ENCODE measurements at places on chromosomes 12 and 14.

- no peak for DNase-seq
These were observed 1.1 kb upstream of the HDAC7 start for GRCh38 chr12:47820631-47821345.

DNA sequence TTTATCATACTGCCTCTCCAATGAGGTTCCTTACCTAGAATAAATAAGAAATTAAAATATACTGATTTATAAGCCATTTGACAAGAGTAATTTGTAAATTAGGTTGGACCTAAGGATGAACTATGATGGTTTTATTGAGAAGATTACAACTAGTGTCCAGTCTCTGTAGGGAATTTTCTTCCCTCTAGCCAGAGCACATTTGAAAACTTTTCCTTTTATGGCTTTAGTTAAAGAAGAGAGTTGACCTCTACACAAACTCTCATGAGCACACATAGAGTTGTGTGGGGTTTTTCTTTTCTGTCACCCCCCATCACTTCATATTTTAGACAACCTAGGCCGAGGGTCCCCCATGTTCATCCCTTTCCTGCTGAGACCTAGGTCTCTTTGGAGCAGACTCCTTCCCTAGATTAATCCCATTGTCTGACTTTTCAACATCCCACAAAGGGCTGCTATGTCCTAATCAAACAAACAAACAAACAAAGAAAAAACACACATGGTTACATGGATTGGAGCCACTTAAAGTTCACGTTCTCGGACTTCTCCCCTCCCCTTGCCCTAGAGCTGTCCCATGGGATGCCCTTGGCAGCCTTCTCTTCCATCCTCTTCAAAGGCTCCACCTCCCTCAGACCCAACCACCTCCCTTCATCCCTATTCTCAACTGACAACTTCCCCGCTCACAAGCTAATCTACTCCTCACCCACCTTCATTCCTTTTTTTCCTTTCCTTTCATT, 40.7 kb downstream of the GPR135 start:
- DNase-seq, result no peak

DNA sequence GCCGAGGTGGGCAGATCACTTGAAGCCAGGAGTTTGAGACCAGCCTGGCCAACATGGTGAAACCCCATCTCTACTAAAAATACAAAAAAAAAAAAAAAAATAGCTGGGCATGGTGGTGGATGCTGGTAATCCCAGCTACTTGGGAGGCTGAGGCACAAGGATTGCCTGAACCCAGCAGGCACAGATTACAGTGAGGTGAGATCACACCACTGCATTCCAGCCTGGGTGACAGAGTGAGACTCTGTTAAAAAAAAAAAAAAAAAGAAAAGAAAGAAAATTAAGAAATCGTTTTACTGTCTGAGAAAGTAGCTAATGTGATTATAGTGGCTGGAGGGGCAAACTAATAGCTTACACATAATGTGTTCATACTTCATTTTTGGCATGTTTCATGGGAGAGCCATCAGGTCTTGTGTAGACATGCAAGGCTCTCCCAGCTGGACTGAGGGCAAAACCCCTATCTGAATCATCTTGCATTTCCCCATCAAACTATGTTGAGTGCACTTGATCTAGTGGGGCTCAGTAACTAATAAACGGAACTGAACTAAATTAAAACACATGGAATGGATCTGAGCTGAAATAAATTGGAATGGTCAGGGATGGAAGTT, 16.2 kb downstream of the KIF21A start:
- DNase-seq, result no peak

DNA sequence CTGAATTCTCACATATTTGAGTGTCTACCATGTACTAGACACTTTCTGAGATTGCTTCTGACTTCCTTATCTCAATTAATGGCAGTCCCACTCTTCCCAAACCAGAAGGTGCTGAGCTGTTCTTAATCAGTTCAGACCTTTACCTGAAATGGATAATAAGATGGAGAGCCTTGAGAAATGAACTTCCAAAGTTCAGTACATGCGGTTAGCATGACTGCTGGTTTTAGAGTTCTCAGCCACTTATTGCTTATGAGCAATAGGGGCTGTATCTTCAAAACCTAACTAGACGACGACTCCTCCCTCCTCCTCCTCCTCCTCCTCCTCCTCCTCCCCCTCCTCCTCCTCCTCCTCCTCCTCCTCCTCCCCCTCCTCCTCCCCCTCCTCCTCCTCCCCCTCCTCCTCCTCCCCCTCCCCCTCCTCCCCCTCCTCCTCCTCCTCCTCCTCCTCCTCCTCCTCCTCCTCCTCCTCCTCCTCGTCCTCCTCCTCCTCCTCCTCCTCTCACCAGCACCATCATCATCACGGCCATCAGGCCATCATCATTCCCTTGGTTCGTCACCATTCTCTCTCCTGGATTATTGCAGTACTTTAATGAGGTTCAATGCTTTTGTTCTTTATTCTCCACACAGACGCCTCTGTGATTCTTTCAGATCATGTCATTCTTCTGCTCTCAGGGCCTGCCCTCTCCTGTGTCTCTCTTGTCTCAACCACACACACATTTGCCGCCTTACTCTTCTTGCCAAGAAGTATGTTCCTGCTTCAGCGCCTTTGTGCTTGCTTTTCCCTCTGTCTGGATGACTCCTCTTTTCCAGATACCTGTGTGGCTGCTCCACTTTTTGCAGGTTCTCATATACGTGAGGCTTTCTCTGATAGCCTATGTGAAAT, 2.7 kb downstream of the PCNX1 start:
- DNase-seq, result no peak

- DNase-seq, result peak; percentile 10
These were observed 201.7 kb downstream of the EXOC5 start for GRCh38 chr14:57066887-57067513.

DNA sequence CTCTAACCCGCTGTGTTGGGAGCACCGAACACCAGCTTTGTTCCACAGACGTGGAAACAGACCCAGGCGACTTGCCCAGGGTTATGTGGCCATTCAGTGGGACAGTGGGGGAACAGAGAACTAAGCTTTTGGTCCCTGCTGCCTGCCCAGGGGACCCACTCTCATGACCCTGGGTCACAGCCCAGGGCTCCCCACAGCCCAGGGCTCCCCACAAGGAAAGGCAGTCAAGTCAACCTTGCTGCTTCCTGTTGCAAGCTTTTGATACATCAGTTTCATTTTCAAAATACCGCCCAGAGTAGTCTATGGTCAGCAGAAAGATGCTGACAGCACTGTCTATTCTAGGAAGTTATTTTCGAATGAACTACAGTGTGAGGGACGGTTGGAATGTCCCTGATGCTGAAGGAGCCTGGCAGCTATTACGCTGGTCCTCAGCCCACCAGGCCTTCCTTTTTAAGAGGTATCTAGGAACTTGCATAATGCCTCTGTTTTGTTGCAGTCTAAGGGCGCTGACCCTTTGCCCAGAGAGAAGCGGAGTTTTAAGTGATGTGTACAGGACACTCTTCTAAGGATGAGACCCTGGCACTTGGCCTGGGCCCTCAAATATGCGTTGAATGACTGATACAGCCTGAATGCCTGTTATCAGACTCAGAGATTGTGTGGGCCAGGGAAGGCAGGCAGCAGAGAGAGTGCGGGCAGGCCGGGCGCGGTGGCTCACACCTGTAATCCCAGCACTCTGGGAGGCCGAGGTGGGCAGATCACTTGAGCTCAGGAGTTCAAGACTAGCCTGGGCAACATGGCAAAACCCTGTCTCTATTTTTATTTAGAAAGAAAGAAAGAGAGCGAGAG, 12.6 kb upstream of the TTC7B start:
- no peak for DNase-seq

DNA sequence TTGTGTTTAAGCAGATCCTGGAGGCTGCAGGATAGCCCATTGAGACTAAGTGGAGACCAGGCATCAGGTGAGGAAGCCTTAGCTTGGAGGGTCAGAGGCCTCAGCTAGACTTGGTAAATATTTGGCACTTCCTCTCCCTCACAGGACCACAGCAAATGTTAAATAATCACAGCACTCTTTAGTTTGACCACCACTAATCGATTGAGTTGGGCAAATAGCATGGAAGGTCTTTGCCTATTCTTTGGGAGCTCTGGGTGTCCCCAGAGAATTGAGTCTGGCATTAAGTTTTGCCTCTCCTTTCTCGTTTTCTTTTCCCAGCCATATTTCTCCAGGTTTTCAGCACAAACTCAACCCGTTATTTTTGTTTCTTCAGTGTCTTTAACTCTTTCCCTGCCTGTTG, 61.4 kb downstream of the ETV6 start:
- no peak for DNase-seq

DNA sequence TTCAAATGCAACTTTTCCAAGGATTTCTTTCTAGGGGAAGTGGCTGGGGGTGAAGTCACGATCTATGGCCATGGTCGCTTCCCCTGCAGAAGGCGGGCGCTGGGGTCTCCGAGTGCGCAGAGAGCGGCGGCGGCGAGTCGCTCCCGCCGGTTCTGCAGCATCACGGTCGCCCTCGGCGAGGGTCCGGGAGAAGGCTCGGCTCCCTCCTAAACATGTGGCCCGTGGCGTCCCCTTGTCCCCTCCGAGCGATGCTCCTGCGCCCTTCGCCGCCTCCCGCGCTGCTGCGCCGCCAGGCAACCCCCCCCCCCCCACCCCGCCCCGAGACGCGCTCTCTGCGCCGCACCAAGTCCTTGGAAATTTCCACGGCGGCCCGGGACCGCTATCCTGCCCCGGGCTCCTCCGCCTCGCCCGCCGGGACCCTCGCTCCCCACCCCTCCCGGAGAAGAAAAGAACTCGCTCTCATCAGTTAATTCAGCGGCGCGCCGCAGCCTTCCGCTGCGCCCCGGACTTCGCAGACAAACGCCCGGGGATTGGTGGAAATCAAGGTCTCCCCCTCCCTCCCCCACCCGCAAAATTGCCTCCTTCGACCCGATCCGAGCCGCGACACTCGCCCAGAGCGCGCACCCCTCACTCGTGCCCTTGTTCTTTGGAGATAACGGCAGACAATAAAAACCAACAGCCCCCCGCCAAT, at the start of gene ST8SIA1:
Gene ST8SIA1 (minus strand): TSS at position 298 of the 691 bp plus-strand sequence. CDS start 475 bp downstream, outside the sequence.
- DNase-seq, result no peak

DNA sequence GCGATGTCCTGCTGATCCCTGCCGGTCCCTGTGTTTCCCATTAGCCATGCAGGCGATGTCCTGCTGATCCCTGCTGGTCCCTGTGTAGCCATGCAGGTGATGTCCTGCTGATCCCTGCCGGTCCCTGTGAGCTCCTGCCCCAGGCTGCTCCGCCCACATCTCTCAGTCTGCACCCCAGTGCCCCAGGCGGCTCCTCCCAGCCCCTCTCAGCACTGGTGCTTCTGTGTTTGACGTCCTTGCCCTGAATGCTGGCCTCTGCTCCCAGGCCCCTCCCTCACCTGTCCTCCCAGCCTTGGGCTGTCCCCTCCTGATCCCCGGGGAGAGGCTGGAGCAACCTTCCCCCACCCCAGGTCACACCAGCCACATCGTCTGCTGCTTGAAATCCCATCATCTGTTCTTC, 41.4 kb upstream of the TEX22 start:
- no peak for DNase-seq

DNA sequence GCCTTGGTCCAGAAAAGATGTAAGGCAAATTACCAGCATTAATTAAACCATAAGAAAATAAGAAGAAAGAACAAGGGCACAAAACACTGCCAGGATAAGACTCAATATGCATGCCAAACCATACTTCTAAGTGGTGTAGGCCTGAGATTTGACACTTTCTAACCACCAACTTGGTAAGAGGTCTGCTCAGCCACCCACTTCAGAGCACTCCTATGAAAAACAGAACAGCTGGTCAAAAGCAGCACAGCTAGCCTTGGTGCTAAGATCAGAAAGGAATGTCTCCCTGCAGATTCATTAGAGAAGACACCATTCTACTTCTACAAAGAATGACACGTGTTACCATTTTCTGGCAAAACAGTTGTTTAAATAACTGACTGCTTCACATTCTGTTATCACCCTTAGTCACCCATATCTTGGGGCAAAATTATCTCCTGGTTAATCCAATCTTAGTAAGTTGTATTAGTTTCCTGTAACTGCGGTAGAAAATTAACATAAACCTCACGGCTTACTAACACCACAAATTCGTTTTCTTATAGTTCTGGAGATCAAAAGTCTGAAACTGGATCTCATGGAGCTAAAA, 13.2 kb downstream of the RPS6KA5 start:
- DNase-seq, result no peak

- DNase-seq, result no peak
These were observed 5.7 kb downstream of the MAP3K9 start for GRCh38 chr14:70803321-70804310.

DNA sequence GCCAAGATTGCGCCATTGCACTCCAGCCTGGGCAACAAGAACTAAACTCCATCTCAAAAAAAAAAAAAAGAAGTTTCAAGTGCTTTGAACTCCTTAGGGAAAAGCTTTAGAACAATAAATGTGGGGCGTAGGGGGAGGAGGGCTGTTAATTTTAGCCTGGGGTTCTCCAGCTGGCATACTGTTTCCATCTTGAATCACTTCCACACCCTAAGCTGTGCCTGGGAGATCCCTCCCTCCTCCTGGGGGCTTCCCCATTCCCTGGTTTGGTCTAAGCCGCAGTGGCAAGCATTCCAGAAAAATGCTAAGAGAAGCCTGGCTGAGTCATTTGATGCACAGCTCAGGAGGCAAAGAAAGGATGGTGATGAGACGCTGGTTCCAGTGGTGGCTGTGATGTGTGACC, 2.3 kb upstream of the ZNF384 start:
- no peak for DNase-seq

GRCh38 chr12:54306925-54307741, 6.3 kb upstream of the NFE2 start:
- no peak for DNase-seq

- DNase-seq, result no peak
These were observed 36.0 kb upstream of the GLIPR1 start for GRCh38 chr12:75444429-75445136.

- DNase-seq, result no peak
These were observed 465.3 kb upstream of the TBX3 start for GRCh38 chr12:115149279-115149678.

DNA sequence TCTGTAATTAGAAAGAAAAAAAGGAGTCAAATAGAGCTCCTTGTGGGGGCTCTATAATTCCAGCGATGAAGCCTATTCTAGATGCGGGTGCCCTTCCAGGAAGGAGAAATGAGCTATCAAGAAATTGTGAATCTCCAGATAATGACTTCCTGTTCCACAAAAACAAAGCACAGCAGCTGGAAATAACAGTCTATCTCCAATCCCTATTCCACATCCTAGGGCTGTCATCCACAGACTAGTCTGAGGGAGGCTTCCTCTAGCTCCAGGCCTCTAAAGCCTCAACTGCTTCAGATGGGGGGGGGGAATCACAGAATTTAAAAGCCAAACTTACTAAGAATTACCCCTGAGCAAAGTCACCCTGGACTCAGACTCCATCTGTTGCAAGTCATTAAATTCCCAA, 77.4 kb upstream of the GTF2A1 start:
- DNase-seq, result no peak

DNA sequence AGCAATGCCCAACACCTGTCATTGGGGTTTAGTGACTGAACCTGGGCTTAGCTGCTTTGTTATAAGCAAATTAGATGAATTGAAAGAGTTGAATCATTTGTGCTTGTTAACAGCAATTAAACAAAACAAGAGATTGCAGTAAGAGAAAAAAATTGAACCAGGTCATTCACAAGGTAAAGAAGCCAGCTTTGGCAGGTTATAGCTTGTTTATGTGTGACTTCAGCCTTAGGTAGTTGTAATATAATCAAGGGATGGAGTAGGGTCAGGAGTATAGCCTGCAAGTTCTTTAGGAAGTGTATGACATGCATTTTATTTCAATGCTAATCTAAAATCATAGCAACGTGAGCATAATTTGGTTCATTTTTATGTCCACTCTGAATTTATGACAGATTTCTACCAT, 63.4 kb upstream of the PLEKHG3 start:
- no peak for DNase-seq

- DNase-seq, result no peak
These were observed 465.6 kb downstream of the MED13L start for GRCh38 chr12:115811929-115812328.

- no peak for DNase-seq
These were observed 1.7 kb downstream of the TRHDE start for GRCh38 chr12:72273851-72274351.
